ENCODE measurements at places on chromosomes 5 and 9.

GRCh38 chr9:101457003-101457402 is 21.4 kb upstream of the ALDOB start:
- DNase-seq, result no peak

DNA sequence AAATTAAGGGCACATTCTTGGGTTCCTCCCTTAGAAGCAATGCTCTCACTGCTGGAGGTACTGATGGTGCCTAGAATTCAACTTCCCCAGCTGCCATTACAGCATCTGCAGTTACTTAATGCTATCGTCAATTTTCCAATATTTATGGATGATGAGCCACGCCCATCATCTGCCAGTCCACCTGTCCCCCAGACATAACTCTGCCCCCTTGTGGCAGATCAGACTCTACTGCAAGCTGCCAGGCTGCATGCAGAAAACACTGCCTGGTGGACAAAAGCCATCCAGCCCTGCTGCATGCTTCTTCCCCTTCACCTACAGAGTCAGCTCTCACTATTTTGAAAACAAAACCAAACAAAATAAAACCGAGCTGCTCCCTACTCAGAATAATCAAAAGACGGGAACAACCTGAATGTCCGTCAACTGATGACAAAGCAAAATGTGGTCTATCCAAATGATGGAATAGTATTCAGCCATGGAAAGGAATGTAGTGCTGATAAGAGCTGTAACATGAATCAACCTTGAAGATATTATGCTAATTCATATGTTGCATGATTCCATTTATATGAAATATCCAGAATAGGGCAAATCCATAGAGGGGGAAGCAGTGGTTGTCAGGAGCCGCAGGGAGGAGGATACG is 66.4 kb downstream of the RETREG1 start:
- DNase-seq, result no peak

GRCh38 chr9:72882117-72882775 is 70.6 kb downstream of the ALDH1A1 start:
- DNase-seq, result no peak

GRCh38 chr9:20030221-20030620 is 241.4 kb upstream of the SLC24A2 start:
- DNase-seq, result no peak

DNA sequence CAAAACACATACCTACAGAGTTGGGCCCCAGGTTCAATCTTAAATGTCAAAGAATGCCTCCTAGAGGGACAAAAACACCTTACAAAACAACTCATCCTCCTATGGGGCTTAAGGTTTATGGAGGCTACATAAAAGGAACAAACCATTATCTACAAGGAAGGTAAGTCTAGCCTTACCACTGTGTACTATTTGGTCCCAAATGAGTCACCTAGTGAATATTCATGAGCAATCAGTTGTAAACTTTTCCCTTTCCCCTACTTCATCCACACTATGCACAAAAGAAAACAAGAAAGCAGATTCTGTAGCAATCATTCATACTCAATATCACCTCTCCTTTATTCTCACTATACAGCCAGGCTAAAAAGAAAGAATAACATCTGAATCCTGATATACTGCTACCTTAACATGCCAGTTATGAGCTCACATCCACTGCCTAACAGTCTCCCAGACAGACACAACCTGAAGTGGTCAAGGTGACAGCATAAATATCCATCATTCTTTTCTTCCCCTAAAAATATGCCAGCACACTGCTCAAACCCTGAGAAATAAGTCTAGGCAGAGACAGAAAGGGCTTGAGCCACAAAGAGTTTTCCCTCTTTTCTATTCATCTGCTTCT is 6.2 kb downstream of the OXCT1 start:
- DNase-seq, result no peak

DNA sequence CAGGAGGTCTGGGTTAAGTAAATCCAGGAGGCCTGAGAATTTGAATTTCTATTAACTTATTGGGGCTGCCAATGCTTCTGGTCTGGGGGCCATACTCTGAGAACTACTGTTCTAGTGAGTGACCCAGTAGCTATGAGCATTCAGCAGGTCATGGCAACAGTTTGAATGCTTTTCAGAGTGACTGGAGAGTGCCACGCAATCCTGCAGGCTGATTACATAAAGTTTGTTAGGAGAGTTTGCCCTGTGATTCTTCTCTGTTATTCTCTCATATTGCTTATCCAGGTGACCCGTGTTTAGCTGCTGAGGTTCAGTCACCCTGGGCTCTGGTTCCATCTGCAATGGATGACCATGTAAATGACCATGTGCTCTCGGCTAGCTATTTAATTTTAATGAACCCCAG is 22.2 kb upstream of the TMED7 start:
- no peak for DNase-seq

DNA sequence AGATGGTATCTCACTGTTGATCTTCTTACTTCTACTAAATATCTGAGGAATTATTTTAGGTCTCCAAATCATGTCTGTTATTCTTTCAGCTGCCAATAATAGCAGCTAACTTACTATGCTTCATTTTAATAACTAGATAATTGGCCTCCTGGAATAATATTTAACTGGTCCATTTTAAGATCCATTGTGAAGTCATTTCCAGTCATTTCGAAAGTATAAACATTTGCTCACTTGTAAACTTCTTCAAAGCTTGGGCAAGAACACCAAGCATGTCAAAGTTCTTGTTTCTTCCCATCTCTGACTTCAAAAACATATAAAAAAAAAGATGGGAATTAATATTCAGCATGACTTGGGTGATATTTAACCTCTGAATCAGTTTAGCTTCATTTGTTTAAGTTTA is 61.4 kb upstream of the MRPS30 start:
- DNase-seq, result no peak

GRCh38 chr5:98630621-98631020 is 142.8 kb upstream of the RGMB start:
- no peak for DNase-seq

GRCh38 chr5:170497311-170498038 is 6.3 kb upstream of the KCNIP1 start:
- no peak for DNase-seq

DNA sequence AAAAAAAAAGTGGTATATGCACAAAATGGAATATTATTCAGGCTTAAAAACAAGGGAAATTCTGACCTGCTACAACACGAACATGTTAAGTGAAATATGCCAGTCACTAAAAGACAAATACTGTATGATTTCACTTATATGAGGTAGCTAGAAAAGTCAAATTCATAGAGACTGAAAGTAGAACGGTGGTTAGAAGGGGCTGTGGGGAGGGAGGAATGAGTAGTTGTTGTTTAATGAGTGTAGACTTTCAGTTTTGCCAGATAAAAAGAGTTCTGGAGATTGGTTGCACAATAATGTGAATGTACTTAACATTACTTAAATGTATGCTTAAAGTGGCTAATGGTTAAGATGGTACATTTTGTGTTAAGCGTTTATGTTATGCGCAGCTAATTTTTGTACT is 79.5 kb upstream of the IL12B start:
- DNase-seq, result no peak

DNA sequence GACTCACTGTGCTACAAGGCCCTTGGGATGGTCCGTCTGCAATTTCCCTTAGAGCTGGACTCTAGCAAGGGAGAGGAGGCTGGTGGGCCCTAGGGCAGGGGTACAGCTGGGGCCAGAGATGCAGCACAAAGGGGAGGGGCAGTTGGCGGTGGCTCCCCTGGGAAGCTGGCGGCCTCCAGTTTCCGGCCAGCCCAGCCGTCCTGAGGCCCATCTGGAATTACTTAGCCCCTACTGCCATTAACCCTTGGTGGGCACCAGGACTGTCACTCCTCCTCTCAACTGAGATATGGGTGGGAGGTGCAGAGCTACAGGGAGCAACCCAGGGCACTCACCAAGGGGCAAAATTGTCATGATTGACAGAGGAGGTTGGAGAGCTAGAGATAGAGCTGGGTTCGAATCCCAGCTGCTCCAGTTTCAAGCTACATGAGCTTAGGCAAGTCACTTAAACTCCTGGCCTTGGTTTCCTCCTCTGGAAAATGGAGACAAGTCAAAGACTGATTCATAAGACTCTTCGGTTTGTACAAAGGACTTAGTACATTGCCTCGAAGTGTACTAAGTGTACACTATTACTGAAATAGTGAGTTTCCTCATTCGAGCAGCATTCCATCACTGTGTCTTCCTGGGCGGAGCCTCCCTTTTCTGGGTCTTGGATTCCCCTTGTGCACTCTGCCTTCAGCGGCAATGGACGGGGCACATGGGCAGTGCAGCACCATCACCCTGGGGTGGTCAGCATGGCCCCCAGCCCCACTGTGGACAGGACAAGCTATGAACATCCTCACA is 2.7 kb upstream of the PDGFRB start:
- DNase-seq, result no peak

DNA sequence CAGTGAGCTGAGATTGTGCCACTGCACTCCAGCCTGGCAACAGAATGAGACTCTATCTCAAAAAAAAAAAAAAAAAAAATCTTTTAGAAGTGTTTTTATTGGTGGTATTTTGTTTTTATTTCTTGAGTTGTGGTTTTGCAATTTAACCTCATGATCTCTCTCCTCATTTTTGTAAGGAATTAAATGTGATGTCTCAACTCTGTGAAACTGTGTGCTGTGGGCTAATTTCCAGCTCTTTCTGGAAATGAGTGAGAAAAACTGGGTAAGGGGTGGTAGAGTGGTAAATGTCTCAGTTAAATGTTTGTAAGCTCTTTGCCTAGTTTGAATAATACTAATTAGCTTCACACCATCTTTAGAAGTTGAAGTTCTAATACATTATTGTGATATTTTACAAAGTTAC is 29.0 kb downstream of the ACO1 start:
- DNase-seq, result no peak

DNA sequence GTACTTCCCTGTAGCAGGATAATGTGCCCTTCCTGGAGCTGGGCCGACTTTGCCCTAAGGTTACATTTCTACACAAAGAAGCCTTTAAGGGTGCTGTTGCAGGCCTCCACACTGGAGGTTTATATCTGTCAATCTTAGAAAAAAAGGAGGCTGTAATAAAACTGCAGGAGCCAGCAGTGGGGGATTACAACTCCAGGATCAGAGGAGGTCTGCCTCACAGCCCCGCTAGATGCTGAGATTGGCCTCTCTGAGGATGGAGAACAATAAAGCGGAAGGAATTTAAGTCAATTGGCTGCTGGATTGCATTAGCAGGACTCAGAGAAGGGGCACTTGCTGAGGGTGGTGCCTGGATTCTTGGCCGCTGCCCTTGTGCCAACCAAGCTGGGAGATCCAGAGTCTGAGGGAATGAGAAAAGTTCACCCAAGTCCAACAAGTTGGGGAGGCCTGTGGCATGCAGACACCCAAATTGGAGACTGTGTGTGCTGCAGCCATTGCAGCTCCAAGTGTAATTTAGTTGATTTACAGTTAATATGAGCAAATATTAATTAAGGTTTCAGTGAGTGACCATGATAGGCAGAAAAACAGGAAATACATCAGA is 99.0 kb upstream of the SSBP2 start:
- DNase-seq, result no peak

DNA sequence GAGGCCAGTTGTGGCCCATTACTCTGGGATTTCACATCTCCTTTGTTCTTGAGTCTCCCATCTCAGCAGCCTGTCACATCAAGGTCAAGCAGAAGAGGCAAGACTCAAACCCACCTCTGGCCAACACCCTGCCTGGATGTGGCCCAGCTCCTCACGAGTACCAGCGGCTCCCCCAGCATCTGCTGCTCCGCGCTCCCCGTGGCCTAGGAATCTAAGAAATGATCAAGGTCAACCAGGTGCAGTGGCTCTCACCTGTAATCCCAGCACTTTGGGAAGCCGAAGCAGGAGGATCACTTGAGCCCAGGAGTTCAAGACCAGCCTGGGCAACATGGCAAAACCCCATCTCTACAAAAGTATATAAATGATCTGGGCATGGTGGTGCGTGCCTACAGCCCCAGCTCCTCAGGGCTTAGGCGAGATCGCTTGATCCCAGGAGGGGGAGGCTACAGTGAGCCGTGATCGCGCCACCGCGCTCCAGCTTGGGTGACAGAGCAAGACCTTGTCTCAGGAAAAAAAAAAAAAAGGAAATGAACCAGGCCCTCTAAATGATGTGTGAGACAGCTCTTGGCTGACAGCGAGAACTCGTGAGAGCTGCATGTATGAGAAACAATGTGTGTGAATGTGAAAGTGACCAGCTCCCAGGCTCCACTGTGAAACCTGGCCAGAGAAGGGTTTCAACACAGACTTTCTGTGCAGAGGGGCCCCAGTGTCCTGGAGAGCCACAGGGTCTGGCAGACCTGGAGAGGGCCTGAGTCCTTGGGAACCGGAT is 61.6 kb upstream of the ANGPTL2 start:
- DNase-seq, result peak; percentile 90

DNA sequence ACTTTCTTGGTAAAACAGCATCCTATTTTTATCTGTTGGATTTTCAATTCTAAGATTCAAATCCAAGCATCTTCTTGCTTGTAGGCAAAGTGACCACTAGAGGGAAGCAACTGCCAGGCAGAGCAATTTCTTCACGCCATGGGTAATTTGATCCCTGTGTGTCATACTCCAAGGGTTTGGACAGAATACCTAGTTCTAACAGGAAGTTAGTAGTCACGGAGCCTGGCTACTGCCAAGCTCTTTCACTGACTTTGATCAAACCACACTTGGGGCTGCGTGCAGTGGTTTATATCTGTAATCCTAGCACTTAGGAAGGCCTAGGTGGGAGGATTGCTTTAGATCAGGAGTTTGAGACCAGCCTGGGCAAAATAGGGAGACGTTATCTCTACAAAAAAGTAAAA is 473.6 kb upstream of the TNC start:
- peak; percentile 96 for DNase-seq

- no peak for DNase-seq
These were observed 524.1 kb downstream of the TMEM38B start for GRCh38 chr9:106218427-106218826.

GRCh38 chr5:72301557-72301956 is 18.5 kb downstream of the MRPS27 start:
- DNase-seq, result no peak

DNA sequence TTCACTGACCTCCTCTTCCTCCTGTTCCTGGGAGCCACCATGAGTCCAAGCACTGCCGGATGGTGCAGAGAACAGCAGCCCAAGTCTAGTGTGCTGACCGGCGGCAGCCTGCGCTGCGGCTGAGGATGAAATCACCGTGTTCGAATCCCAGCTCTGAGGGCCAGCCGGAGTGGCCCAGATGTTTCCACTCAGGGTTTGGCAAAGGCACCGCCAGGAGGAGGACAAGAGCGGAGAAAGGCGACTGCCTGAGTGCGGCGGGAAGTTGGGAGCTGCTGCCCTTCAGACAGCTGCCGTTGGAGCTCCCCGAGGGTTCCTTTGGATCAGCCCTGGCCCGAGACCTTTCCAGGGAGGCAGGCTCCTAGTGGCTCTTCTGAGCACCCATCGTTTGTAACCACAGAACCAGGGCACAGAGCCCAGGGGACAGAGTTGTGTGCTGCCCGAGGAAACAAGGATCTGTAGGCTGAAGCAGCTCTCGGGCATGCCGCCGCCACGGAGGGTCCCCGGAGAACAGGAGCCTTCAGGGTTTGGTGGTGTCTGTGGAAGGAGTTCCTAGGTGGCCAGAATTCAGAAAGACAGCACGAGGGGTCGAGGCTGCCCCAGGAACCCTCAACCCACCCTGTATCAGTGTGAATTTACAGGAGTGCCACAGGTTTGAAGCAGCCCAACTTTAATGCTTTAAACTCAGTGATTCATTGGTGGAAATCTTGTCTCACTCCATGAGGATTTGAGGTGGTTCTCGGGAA is 115.6 kb upstream of the COL5A1 start:
- DNase-seq, result no peak
